T-helper 9 cell (primary cell): ENCODE measurements at places on chromosomes 1 and 21.

DNA sequence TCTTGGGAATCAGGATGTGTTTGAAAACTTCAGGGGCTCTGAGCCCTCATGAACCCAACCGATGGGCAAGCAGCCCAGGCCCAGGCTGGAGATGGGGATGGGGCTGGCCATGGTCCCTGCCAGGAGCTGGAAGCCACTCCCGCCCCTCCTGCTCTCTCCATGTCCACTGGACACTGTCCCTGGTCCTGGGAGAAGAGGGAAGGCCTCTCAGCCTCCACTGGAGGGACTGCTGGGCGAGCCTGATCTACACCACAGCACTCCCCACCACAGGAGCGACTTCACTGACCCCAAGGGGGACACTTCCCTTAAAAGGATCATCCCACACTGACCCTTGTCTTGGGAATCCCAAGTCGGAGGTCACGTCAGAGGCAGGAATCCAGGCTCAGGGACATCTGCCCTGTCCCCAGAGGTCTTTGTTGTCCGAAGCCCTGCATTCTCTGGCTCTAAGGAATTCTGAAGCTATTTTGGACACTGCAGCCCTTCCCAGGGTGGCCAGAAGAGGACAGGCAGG, 16.9 kb upstream of the COL18A1 start:
- DNase-seq = no peak

- no peak for DNase-seq
Measured at GRCh38 chr1:50335036-50335435, 88.2 kb downstream of the DMRTA2 start.

DNA sequence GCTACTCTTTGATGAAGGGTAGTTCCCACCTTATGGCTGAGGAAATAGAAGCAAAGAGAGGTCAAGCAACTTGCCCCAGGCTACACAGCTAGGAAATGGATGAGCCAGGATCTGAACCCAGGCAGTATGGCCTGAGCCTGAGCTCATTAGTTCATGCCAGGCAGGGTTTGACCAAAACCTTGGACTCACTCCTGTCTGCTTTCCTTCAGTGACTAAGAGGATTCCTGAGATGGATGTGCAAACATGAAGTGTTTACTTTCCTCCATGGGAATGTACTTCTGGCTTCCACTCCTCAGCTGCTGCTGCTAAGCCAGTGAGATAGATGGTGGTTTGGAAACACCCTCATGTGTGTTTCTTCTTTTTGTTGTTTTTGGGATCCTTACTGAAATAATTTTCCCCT, 35.1 kb upstream of the ERRFI1 start:
- no peak for DNase-seq

DNA sequence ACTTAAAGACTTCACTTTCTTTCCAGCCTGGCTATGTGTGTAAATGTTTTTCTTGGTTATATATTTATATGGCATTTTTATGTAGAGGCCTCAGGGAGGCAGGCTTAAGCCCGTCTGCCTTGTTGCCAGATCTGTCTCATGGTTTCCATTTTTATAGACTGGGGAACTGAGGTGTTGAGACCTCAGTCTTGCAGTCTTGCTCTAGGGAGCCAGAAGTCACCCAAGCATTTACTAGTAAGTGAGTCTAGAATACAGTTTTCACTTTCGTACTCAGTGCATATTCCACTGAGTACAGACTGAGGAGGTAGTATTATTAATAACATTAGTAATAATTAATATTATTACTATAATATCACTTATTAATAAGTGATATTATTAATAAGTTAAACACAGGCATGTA, 161.4 kb downstream of the UCK2 start:
- no peak for DNase-seq

GRCh38 chr1:53765657-53766056, 26.7 kb upstream of the GLIS1 start:
- DNase-seq = no peak

- DNase-seq = no peak
Measured at GRCh38 chr1:26690157-26690556, 5.7 kb upstream of the ARID1A start.

GRCh38 chr1:63475761-63476160, 47.3 kb downstream of the ITGB3BP start:
- no peak for DNase-seq

DNA sequence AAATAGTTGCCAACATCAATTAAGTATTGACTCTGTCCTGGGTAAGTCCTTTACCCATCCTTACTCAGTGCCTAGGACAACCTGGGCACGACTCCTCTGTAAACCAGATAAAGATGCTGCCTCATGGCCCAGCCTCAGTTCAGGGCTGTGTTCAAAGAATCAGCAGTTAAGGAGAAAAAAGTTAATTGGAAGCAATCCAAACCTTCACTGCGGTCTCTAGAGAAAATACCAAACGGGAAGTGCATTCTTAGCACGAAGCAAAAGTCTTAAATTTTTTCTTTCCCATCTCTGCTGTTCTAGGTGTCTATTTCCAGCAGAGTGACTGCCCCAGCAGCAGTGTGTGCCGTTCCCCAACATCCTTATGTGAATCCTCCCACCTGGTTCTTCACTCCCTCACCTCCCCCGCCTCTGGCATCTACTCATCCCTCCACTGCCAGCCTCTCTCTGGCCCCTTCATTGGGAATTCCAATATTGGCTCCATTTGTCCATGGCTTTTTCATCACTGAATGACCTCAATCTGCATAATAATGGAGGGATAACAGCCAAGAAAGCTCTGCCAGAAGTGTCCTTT, 23.2 kb downstream of the KANK4 start:
- DNase-seq = no peak

DNA sequence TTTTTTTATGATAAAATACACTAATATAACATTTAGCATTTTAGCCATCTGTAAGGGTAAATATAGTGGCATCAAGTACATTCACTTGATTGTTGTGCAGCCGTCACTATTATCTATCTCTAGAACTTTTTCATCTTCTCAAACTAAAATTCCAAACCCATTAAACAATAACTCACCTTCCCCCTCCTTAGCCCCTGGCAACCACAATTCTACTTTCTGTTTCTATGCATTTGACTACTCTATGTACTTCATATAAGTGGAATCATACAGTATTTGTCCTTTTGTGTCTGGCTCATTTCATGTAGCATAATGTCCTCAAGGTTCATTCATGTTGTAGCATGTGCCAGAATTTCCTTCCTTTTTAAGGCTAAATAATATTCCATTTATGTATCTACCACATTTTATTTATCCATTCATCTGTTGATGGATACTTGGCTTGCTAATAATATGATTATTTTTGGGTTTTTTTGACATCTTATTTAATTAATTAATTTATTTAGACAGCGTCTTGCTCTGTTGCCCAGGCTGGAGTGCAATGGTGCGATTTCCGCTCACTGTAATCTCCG, 69.6 kb upstream of the MACF1 start:
- DNase-seq = no peak

GRCh38 chr1:14599800-14600199, 1.3 kb downstream of the KAZN start:
- DNase-seq = no peak

DNA sequence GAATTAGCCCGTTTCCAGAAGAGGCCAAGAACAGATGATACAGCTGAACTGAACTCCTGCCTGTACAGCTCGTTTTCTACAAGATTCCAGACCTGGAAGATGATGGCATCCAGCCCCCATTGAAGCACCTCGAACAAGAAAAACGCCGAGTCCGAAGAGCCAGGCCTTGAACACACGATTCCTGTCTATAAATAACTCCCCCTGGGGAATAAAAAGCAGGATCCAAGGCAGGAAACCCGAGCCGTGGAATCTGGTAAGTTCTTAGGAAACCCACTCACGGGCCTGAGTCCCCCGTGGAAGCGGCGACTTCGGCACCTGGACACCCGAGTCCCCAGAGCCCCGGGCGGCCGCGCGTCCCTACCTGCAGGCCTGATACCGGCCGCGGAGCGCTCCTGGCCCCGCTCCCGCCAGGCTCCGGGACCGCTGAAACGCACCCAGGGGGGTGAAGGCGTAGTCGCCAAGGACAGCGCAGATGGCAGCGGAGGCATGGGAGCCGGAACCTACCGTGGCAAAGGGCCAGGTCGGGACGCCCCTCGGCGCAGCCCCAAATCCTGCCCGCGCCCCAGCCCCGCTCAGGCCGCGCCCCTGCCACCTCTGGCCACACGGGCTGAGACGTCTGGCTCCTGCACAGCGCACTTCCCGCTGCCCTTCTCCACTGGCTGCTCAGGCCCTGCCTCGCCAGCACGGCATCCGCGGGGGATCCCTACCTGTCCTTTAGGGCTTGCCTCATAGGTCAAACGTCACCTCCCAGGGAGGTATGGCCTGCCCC, 14.0 kb upstream of the HLCS start:
- DNase-seq = no peak

DNA sequence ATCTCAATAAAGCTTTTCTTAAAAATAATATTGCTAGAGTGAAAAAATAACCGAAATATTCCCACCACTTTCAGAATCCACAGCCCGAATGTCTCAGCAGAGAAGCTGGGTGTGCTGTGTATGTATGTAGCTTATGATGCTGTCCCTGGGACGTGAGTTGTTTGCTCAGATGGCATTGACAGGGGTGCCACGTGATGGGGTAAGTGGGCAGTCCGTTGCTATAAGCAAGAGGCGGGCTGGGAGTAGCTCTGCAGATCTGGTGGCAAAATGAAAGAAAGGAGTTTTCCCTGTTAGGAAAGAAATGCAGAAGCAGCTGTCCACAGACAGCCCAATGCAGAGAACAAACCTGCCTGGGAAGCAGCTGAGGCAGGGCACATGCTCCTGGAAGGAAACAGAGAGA, 3.8 kb upstream of the FAM20B start:
- no peak for DNase-seq

DNA sequence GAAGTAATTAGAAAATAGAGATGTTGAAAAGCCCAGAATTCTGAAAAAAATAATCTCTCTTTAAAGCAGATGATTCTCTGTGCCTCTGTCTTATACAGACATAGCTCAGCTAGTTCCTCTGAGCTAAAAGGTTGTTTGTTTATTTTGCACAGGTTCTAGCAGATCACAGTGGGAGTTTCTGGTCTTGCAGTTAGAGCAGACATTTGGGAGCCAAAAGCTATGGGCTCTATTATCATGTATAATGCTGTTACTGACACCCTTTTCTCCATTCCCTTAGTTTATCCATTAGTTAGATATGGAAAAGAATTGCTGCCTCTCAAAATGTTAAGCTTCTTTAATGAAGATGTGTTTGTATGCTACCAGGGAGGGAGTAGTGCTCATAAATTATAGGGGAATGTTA, 20.5 kb upstream of the CD55 start:
- DNase-seq = no peak

GRCh38 chr1:62280960-62281465, 38.2 kb downstream of the KANK4 start:
- DNase-seq = no peak

DNA sequence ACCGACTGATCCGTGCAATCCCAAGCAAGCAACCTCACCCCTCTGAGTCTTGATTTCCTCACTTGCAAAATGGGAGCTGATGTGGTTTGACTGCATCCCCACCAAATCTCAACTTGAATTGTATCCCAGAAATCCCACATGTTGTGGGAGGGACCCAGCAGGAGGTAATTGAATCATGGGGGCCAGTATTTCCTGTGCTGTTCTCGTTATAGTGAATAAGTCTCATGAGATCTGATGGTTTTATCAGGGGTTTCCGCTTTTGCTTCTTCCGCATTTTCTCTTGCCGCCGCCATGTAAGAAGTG, 58.4 kb downstream of the FHAD1 start:
- no peak for DNase-seq

- DNase-seq = no peak
Measured at GRCh38 chr1:111225717-111226400, 1.7 kb upstream of the CHI3L2 start.

- no peak for DNase-seq
Measured at GRCh38 chr1:220889333-220889732, 10.1 kb downstream of the HLX start.

DNA sequence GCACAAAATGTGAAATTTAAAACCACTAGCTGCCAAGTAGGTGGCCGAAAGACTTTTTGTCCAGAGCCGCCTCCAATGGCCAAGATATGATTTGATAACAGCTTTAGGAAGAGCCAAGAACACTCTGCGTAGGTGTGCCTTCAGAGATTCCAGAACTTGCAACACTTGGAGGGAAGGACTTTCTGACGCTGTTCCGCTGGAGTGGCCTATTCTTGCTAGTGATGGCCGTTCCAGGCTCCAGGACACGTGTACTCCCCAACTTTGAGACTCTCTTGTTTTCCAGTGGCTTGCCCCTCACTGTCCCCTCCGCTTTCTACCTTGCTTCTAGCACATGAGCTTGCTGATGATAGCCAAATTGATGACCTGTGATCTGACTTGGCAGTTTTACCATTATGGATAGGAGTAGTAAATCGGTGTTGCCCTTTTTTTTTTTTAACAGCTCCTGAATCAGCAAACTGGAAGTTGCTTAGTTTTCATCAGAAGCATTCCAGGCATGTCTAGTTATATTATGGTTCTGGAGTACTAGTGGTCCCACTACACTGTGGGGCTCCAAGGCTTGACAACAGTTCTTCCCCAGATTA, 1.0 kb downstream of the PRDX6 start:
- no peak for DNase-seq

GRCh38 chr1:180577361-180577760, 18.6 kb downstream of the OVAAL start:
- DNase-seq = no peak

DNA sequence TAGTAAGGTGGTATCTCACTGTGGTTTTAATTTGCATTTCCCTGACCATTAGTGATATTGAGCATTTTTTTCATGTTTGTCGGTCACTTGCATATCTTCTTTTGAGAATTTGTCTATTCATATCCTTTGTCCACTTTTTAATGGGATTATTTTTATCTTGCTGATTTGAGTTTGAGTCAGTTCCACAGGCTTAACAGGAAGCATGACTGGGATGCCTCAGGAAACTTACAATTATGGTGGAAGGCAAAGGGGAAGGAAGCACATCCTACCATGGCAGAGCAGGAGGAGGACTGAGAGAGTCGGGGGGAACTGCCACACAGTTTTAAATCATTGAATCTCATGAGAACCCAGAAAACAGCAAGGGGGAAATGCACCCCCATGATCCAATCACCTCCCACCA, 51.1 kb downstream of the ODF2L start:
- DNase-seq = no peak

DNA sequence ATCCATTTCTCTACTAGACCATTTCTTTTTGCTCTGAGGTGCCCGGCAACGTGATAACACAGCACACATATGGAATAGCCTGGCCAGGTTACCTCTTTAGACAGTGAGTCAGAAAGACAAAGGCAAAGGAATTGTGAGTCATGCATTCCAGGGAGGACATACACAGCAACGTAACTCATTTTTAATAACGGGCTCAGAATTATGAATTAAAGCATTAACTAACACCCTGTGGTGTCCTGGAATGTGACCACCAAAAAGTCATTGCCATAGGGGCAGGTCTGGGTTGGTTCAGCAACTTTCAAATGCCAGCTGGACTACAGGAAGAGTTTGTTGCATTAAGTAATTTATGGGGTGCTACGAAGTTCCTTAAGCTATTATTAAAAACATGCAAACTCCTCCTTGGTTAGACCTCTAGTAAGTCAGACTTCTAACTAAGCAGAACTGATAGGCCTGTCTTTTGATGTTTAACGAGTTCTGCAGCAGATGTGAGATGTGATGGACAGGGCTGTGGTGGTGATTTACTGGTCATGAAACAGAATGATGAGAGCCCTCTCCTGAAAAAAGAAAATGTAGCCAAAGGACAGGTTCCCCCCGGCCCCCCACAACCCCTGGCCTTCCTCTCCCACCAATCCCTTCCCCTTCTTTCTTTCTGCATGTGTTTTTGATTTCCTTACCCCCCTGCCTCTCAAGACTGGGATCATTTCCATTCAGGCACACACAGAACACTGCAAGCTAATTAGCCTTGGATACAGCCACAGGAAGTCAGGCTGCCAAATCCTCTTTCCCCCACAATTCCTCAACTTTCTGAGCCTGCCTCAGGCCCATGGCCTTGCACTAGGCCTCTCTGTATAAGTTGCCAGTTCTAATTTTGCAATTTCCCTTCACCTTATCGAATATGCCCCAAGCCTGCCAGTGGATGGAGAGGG, 88.9 kb upstream of the HAO2 start:
- no peak for DNase-seq
